ENCODE measurements at places on chromosomes 4 and X.
A peak's percentile ranks its signal among the peaks of the same experiment; 100 is the strongest.

- no peak for DNase-seq
Observed at GRCh38 chrX:40945361-40945713, 139.9 kb upstream of the USP9X start.

DNA sequence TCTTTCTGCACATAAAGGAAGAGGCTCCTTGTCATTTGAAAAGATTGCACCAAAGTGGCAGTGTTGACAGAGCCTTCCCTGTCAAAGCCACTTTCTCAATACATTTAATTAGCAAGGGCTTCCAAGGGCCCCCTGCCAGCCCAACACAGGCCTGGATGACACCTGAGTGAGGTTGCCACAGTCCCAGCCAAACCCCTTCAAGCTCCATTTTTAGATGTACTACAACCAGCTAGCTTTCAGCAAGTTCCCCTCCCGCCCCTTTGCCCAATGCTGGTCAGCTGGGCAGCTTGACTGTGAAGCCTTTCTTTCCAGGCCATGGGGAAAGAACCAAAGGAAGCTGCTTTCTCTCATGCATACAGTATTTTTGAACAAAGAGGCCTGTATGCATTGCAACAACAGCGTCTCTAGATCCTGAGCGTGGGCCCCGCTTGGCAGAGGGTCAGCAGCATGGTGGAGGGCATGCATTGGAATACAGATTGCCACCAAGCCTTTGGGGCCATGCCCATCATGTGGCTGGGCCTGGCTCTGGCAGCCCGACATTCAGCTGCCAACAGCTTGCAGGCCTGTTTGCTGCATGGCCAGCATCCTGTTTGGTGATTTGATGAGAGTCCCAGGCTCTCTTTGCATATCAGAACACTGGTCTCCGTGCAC lies 261.1 kb upstream of the GATB start:
- no peak for DNase-seq

DNA sequence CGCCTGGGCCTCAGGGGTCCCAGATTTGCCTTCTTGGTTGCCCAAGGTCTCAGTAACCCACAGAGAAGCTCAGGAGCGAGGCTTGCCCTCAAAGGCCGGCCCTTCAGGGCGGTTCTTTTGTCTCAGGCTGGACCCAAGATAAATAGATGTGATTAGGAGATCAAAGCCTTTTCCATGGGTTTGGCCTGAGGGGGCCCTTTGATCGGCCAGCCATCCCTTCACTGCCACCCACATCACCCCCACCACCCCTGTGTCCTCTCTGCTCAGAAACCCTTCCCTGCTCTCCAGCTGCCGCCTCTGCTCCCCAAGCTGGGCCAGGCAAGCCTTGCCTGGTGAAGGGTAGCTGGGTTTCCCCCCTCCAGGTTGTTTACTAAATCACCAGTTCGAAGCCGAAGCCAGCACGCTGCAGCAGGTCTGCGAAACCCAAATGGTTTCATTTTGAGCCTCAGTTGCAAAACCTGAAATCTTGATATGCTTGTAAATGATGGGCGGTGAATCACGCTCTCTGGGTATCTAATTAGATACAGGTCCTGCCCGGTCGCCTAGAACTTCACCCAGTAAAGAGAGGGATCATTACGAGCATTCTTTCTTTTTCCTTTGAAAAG lies 202.6 kb upstream of the BCOR start:
- DNase-seq, result no peak

DNA sequence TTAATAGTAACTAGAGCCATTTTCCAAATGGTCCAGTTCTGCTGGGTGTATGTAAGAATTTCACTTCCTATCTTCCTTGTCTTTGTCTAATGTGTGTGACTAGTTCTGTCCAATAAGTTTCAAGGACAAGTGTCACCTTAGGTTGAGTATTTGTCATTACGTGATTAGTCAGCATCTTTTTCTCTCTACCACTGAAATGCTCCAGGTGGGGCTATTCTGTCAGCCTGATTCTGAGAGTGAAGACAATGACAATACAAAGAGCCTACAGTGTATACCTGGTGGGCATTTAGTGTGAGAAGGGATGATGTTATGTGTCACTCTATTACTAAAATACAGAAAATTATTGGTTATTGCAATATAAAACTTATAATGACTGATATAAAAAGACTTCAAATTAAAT lies 876.3 kb downstream of the C4orf33 start:
- no peak for DNase-seq

- DNase-seq, result no peak
Observed at GRCh38 chr4:47651231-47651630, 166.2 kb downstream of the ATP10D start.

GRCh38 chr4:118114720-118115119 lies 80.4 kb downstream of the NDST3 start:
- no peak for DNase-seq

DNA sequence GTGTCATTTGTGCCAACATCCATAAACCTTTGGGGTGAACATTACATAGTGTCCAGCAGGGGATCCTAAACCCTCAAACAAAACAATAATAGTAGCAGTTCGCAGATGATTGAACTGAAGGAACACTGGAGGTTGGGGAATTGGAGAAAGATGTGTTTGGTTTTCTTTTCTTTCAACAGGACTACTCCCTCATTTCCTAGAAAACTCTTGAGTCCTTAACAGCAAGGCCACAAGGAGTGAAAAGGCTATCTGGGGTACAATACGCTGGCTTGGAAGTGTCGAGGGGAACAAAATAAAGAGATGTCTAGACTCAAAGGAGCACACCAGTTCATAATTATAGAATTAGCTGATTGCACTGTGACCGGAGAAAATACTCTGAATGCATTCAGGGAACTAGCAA lies 72.1 kb downstream of the IDS start:
- DNase-seq, result no peak

DNA sequence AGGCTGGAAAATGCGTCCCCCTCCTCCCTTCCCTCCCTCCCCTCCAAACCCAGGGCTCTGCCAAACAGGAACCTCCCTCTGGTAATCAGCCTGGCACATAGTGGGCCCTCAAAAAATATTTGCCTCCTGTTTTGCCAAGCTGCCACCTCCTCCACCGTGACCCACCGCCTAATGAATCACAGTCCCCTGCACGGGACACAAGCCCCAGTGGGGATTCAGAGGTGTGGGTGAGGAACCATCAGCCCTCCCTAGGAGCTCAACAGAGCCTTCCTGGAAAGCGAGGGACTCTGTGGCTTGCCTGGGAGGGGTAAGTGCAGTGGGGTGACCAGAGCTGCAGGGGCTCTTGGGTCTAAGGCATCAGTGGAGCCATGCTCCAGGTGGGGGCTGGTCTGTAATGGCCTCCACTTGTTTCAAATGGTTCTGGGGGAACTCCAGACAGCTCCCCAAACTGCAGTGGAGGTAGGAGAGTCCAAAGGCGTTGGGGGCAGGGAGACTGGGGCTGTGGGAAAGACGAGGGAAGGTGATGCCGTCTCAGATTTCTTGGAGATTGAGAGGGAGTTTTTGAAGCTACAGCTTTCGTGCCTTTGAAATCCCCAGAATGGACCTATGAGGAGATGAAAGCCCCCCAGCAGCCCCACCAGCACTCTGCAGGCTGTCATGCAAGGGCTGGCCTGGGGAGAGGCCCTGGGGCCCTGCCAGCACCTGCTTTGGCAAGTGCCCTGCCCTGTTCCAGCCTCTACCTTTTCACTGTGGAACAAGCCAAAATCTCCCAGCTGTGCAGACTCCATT lies 1.0 kb upstream of the PPP2R2C start:
- DNase-seq, result no peak

DNA sequence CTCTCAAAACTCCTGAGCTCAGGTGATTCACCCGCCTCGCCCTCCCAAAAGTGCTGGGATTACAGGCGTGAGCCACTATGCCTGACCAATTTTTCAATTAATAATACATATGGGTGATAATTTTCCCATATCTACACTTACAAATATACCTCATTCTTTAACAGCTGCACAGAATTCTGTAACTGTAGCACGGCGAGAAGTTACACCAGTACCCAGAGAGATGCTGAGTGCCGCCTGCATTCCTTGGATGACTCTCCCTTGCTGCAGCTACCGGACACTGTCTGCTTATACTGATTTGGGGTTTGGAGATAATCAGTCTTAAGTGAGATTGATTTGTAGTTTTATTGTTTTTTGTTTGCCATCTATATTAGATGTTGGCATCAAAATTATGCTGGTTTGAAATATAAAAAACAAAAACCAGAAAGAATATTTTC lies 5.8 kb downstream of the TIFA start:
- no peak for DNase-seq

GRCh38 chr4:98248934-98249333 lies 12.2 kb upstream of the RAP1GDS1 start:
- DNase-seq, result no peak

GRCh38 chr4:143291314-143291713 lies 45.4 kb upstream of the GAB1 start:
- DNase-seq, result no peak

- DNase-seq, result no peak
Observed at GRCh38 chrX:136866337-136867095, 14.0 kb downstream of the RBMX start.

DNA sequence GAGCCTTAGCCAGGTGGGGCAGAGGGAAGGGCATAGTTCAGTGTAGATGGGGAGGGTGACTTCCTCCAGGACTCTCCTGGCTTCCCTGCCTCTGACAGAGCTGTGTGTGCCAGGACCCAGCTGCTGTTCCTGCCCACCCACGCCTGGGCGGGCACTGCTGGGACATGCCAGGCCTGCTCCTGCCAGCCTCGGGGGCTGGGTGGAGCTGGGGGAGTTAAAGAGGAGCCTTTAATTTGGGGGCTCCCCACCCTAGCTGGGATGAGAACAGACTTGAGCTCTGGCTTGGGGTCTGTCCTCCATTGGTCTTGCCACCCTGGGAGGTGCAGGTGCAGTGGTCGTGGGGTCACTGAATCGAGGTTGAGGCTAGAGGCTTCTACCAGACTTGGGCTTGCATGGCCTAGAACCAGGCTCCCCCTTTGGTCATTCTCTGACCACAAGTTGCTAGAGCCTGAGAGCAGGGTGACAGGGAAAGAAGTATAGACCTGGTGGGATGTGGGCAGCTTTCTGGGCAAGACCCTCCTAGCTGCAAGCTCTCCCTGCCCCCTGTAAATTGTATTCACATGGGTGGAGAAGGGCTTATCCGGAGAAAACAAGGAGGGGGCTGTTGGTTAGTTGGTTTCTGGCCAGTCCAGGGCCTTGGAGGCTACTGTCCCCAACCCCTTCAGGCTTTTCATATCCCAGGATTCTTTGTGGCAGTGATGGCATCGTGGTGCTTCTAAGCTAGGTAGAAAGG lies 5.7 kb downstream of the EFNB1 start:
- no peak for DNase-seq

GRCh38 chrX:40213092-40213491 lies 115.3 kb upstream of the BCOR start:
- no peak for DNase-seq

DNA sequence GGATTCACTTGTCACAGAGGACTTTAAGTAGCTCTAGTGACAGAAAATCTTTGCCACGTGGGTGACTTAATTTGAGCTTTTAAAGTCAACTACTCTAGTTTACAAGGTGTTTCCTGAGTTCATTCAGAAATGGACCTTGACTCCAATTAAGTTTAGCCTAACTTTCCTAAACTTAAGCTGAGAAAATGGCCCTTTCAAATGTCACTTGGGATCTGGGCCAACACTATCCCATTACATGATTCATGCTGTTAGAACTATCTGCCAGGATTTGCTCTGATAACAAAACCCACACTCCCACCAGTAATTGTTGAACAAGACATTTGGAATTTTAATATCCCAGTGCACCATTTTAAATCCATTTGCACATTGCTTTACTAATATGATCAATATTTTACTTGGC lies 40.8 kb downstream of the C4orf46 start:
- DNase-seq, result no peak

DNA sequence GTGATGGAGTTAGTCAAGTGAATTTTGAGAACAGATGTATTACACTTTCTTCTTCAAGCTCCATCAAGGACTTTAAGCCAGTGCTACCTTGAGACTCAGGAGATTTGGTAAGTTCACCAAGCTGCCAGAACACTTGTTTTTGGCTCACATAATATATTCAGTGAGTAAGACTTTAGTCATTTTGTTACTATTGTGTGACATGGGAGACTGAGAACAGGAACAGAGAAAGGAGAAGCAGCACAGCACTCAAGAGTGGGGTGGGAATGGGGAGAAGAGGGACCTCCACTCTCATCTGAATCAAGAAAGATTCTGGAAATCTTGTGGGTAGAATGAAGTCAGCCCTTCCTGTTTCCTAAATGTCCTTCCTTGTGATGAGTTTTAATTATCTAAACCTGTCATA lies 87.3 kb upstream of the TET2 start:
- DNase-seq, result peak; percentile 1

DNA sequence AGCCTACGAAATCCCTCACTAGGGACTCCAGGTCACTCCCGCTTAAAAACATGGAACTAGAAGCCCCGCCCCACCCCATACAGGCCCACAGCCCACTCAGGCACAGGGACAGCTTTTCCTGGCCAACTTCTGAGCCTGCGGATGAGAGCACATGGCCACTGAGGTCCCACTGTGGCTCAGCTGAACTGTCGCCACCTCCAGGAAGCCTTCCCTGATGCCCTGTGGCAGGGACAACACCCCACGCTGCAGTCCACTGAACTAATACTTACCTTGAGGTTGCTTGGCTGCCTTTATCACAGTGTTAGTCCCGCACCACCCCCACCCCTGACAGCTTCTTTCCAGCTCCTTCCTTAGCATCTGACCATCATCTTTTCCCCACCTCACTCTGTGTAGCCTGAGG lies 39.3 kb upstream of the MAN2B2 start:
- DNase-seq, result no peak

- no peak for DNase-seq
Observed at GRCh38 chr4:177673985-177674489, 231.8 kb upstream of the AGA start.

DNA sequence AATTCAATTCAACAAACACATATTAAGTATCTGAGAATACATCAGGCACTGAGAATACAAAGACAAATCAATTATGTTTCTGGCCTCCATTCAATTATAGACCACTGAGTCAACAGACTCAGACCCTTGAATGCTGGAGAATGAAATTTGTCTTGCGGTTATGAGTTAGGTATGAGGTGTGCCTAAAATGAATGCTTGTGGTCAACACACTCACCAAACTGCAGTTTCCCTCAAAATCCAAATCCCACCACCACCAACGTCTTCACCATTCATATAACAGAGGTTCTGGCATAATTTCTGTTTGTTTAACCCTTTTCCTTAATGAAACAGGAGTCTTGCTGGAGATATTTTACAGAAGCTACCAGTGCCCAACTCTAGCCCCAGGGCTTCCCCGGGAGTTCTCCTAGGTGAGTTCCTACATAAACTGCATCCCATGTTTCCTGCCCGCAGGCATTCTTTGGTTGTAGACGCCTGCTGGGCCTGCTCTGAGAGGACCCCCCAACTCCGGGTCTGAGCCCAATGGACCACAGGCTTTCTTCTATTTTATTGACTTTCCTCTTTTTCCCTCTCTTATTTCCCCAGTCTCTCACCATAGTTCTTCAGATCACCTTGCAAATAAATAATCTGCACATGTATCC lies 119.2 kb downstream of the DDX53 start:
- DNase-seq, result no peak

- DNase-seq, result no peak
Observed at GRCh38 chrX:149871940-149872339, 9.0 kb upstream of the MAGEA8 start.

Measured in SW 1271 (cell line).